Activated CD8-positive, alpha-beta T cell treated with anti-CD3 and anti-CD28 coated beads, Interleukin-2, amount 10 ng/mL, durations not matched to agents 7 days and 5 days (primary cell): ENCODE measurements at places on chromosomes 5 and 9. TPM values are rescaled to one million over a fixed set of nuclear protein-coding genes. Genes with fewer than 3 reads are reported as not detected.

DNA sequence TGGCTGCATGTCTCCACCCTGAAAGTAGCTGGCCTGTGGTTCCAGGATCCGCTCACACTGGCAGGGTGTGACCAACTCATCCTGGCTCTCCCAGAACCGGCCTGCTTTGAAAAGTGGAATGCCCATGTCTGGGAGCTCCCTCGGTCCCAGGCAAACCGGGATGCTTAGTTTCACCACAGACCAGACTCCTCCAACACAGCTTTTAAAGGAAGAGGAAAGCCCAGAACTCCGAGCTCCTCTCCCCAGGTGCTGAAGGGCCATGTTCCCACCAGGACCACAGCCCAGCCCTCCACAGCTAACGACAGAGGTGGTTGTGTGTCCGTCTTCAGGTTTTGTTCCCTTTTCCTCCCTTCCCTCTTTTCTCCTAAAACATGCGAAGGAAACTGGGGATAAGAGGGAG lies 38.0 kb downstream of the GTF3C4 start:
- H3K4me3 ChIP-seq, result no peak overlapping the region
- no peak for DNase-seq
- no peaks in the 10 kb centered on the region for H3K36me3 ChIP-seq
- no peak overlapping the region for H3K27ac ChIP-seq

- no peak for DNase-seq
- no peaks in the 10 kb centered on the region for H3K4me1 ChIP-seq
- H3K27me3 ChIP-seq, result peaks cover 18% of the 10 kb centered on the region
- no peak overlapping the region for H3K4me3 ChIP-seq
- no peaks in the 10 kb centered on the region for H3K36me3 ChIP-seq
- no peak overlapping the region for H3K27ac ChIP-seq
These were observed 24.0 kb upstream of the TPPP start for GRCh38 chr5:717143-717542.

DNA sequence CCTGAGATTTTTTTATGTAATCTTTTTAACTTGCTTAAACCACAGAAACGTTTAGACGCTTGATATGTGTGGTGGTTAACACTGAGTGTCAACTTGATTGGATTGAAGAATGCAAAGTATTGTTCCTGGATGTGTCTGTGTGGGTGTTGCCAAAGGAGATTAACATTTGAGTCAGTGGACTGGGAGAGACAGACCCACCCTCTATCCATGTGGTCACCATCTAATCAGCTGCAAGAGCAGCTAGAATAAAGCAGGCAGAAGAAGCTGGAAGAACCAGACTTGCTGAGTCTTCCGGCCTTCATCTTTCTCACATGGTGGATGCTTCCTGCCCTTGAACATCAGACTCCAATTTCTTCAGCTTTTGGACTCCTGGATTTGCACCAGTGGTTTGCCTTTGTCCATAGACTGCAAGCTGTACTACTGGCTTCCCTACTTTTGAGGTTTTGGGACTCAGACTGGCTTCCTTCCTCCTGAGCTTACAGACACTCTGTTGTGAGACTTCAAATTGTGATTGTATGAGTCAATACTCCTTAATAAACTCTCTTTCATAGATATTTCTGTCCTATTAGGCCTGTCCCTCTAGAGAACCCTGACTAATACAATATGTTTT lies 816.0 kb upstream of the CDH9 start:
- no peaks in the 10 kb centered on the region for H3K27me3 ChIP-seq
- no peaks in the 10 kb centered on the region for H3K36me3 ChIP-seq
- no peak for DNase-seq
- no peak overlapping the region for H3K4me3 ChIP-seq
- no peaks in the 10 kb centered on the region for H3K4me1 ChIP-seq

- peaks cover 2% of the 10 kb centered on the region for H3K4me1 ChIP-seq
- H3K36me3 ChIP-seq, result no peaks in the 10 kb centered on the region
These were observed 64.3 kb upstream of the CAMK4 start for GRCh38 chr5:111159845-111160244.

- no peak overlapping the region for H3K4me3 ChIP-seq
- H3K36me3 ChIP-seq, result no peaks in the 10 kb centered on the region
- H3K27ac ChIP-seq, result no peak overlapping the region
- H3K4me1 ChIP-seq, result no peaks in the 10 kb centered on the region
- no peak for DNase-seq
- H3K27me3 ChIP-seq, result peaks cover 3% of the 10 kb centered on the region
These were observed 336.8 kb downstream of the GLIS3 start for GRCh38 chr9:3962971-3963642.

GRCh38 chr5:52748590-52748989 lies 39.1 kb upstream of the ITGA1 start:
- no peak for DNase-seq
- H3K27ac ChIP-seq, result no peak overlapping the region
- H3K4me1 ChIP-seq, result peaks cover 57% of the 10 kb centered on the region

GRCh38 chr5:17228821-17229291 lies 11.4 kb downstream of the BASP1 start:
- DNase-seq, result no peak
- no peaks in the 10 kb centered on the region for H3K36me3 ChIP-seq
- no peak overlapping the region for H3K27ac ChIP-seq
- H3K27me3 ChIP-seq, result no peaks in the 10 kb centered on the region
- no peak overlapping the region for H3K4me3 ChIP-seq

GRCh38 chr9:71581101-71581500 lies 187.2 kb downstream of the CEMIP2 start:
- DNase-seq, result no peak
- H3K27me3 ChIP-seq, result peaks cover 7% of the 10 kb centered on the region
- no peak overlapping the region for H3K4me3 ChIP-seq
- no peaks in the 10 kb centered on the region for H3K36me3 ChIP-seq
- no peaks in the 10 kb centered on the region for H3K4me1 ChIP-seq

GRCh38 chr9:132019702-132020101 lies 60.0 kb downstream of the MED27 start:
- no peak overlapping the region for H3K4me3 ChIP-seq
- H3K27ac ChIP-seq, result no peak overlapping the region
- no peaks in the 10 kb centered on the region for H3K27me3 ChIP-seq
- DNase-seq, result no peak
- H3K4me1 ChIP-seq, result no peaks in the 10 kb centered on the region

DNA sequence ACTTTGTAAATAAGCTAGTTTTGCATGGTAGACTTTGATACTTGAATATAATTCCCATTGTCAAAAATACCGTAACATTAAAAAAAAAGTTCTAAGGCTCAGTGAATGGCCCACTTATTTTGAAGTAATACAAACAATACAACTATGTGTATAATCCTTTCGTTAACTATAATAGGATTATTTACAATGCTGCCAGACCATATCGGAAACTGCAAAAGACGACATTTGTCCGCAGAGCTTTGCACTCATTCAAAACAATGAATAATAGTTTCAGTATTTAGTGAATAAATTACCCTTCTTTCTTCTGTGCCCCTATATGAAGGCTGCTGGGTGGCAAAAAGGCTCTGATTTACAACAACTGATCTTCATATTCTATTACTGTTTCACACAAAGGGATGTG lies 121.8 kb downstream of the DROSHA start:
- H3K4me3 ChIP-seq, result no peak overlapping the region
- no peaks in the 10 kb centered on the region for H3K27me3 ChIP-seq
- no peak overlapping the region for H3K27ac ChIP-seq
- no peak for DNase-seq
- H3K36me3 ChIP-seq, result peaks cover 58% of the 10 kb centered on the region

The SLC46A2 gene
- total RNA-seq, result not detected

DNA sequence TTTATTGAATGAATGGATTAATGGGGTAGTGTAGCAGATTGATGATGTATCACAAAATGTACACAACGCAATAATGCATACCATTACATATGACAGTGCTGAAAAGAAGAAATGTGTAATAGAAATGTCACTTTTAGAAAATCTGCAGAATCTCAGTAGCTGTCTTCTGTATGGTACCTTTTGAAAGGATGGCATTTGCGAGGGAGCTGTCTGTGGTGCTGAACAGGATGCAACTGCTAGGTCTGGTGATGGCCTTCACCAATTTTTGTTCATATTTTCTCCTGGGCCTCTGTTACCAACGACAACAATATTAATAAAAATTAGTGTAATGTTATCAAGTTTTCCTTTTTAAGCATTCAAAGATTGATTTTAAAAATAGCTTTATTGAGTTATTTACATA lies 36.2 kb upstream of the OTULIN start:
- no peaks in the 10 kb centered on the region for H3K4me1 ChIP-seq
- H3K36me3 ChIP-seq, result peaks cover 12% of the 10 kb centered on the region
- no peaks in the 10 kb centered on the region for H3K27me3 ChIP-seq

GRCh38 chr9:106874652-106875051 lies 11.7 kb downstream of the ZNF462 start:
- no peaks in the 10 kb centered on the region for H3K36me3 ChIP-seq
- no peak overlapping the region for H3K27ac ChIP-seq
- no peak overlapping the region for H3K4me3 ChIP-seq
- H3K27me3 ChIP-seq, result no peaks in the 10 kb centered on the region
- H3K4me1 ChIP-seq, result no peaks in the 10 kb centered on the region

The AMBP gene
- not detected for total RNA-seq

- no peaks in the 10 kb centered on the region for H3K36me3 ChIP-seq
- H3K4me1 ChIP-seq, result no peaks in the 10 kb centered on the region
- no peak overlapping the region for H3K4me3 ChIP-seq
- no peaks in the 10 kb centered on the region for H3K27me3 ChIP-seq
- H3K27ac ChIP-seq, result no peak overlapping the region
- no peak for DNase-seq
These were observed 12.8 kb upstream of the GPX3 start for GRCh38 chr5:151007430-151008209.

The FASTKD3 gene
- 13.8 TPM for total RNA-seq

The GPRIN1 gene
- 1.9 TPM for total RNA-seq

DNA sequence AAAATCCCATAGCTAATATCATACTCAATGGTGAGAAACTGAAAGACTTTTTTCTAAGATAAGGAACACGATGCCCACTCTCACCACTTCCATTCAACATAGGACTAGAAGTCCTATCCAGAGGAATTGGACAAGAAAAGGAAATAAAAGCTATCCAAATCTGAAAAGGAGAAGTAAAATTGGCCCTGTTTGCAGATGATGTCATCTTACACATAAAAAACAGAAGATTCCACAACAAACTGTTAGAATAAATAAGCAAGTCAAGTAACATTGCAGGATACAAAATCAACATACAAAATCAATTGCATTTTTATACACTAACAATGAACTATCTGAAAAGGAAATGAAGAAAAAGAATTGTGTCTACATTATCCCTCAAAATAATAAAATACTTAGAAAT lies 308.0 kb downstream of the MCTP1 start:
- H3K27ac ChIP-seq, result no peak overlapping the region
- H3K4me3 ChIP-seq, result no peak overlapping the region
- no peaks in the 10 kb centered on the region for H3K27me3 ChIP-seq
- H3K36me3 ChIP-seq, result no peaks in the 10 kb centered on the region

The CDH6 gene
- total RNA-seq, result not detected

The VLDLR gene
- 5.8 TPM for total RNA-seq

GRCh38 chr9:131677444-131678180 lies 62.3 kb downstream of the RAPGEF1 start:
- peak overlapping the region; percentile 91 for H3K27ac ChIP-seq
- peaks cover 25% of the 10 kb centered on the region for H3K36me3 ChIP-seq
- H3K27me3 ChIP-seq, result no peaks in the 10 kb centered on the region
- no peak for DNase-seq
- H3K4me3 ChIP-seq, result peak overlapping the region; percentile 66

The UAP1L1 gene
- total RNA-seq, result 63.1 TPM

GRCh38 chr9:98094851-98095250 lies 24.2 kb downstream of the TRIM14 start:
- H3K27ac ChIP-seq, result no peak overlapping the region
- H3K4me1 ChIP-seq, result peaks cover 32% of the 10 kb centered on the region
- H3K27me3 ChIP-seq, result no peaks in the 10 kb centered on the region
- no peak for DNase-seq
- peaks cover 72% of the 10 kb centered on the region for H3K36me3 ChIP-seq

DNA sequence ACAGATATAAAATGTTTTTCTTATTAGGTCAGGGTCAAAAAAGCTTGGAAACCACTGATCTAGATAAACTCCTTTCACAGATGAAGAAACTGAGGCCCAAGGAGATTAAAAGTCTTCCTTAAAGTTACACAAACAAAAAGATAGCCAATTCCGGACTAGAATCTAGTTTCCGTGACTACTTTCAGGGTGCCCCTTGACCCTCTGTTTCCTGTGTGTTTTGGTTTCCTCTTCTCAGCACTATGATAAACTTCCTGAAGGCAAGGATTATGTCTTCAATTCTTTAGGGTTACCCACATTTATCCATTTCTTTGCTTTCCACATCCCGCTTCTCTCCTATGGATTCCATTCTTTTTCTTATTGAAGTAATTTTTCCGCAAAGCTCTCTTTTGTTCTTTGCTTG lies 83.1 kb downstream of the ADAMTS12 start:
- peaks cover 27% of the 10 kb centered on the region for H3K4me1 ChIP-seq
- no peak for DNase-seq
- peaks cover 5% of the 10 kb centered on the region for H3K36me3 ChIP-seq
- H3K27ac ChIP-seq, result peak overlapping the region; percentile 53

The SERF1A gene
- 4.6 TPM for total RNA-seq

The DIRAS2 gene
- not detected for total RNA-seq

DNA sequence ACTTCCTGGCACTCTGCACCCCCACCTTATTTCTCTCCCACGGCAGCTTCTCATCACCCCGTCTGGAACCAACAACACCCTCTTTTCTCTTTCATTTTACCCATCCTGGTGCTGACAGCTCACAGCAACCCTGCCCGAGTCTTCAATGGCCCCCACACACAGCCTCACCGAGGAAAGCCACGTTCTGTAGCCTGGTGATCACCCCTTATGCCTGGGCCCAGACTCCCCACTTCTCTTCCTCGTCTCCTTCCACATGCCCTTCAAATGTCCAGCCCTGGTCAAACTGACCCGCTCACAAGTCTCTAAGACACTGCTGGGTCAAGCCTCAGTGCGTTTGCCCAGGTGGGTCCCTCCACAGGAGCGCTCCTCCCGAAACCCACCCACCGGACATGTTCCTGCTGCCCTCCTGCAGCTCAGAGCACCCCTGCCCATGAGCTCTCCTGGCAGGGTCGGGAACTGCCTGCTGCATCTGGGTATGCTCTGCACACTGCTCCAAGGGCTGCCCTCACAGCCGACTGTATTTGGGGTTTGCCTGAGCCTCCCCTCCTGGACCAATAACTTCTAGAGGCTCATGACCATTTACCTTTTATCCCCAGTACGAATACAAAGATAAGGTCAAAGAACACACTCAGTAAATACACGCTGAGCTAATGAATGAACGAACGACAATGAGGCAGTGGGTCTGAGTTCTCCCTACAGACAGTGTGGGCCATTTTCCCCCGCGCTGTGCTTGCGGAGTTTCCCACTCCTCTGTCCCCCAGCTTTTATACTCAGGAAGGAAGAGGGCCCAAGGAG lies 154.7 kb upstream of the PHYKPL start:
- no peaks in the 10 kb centered on the region for H3K27me3 ChIP-seq
- H3K4me1 ChIP-seq, result no peaks in the 10 kb centered on the region
- DNase-seq, result no peak
- no peak overlapping the region for H3K27ac ChIP-seq

The EIF4E1B gene
- total RNA-seq, result not detected

- no peak overlapping the region for H3K27ac ChIP-seq
- no peaks in the 10 kb centered on the region for H3K36me3 ChIP-seq
- H3K4me1 ChIP-seq, result no peaks in the 10 kb centered on the region
- H3K27me3 ChIP-seq, result no peaks in the 10 kb centered on the region
These were observed 423.5 kb upstream of the RIOK2 start for GRCh38 chr5:97606531-97606930.

The SV2C gene
- total RNA-seq, result 0.03 TPM

- no peak overlapping the region for H3K27ac ChIP-seq
- no peak for DNase-seq
- no peaks in the 10 kb centered on the region for H3K27me3 ChIP-seq
- peaks cover 26% of the 10 kb centered on the region for H3K4me1 ChIP-seq
These were observed 20.0 kb upstream of the MLANA start for GRCh38 chr9:5870691-5871090.

The ROR2 gene
- total RNA-seq, result 0.05 TPM

The ARID3C gene
- 0.34 TPM for total RNA-seq

The FBXW11 gene
- total RNA-seq, result 27.1 TPM

The ECSCR gene
- not detected for total RNA-seq
